GM03348 (cell line): ENCODE measurements at places on chromosomes 2 and 18.
A peak's percentile ranks its signal among the peaks of the same experiment; 100 is the strongest.

- no peak for DNase-seq
Observed at GRCh38 chr2:107012714-107013306, 126.8 kb upstream of the ST6GAL2 start.

DNA sequence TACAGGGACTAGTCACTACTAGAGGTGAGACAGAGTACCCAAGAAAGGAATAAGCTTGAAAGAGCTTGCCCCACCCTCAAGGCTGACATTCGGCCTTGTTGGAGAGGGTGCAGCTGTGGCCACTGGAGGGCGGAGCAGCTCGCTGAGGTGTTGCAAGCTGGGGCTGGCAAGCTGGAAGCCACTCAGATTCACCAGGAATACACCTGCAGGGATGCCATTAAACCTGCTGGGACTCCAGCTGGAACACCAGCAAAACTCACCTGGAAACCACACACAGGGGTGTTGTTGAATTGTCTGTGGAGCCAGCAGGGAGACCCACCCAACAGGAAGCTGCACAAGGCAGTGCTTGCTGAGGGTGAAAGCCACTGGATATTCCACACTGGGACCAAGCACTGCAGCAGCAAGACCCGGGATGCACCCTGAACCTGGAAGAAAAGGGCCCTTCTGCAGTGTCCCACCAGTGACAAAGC is 26.1 kb downstream of the KCTD18 start:
- peak; percentile 20 for DNase-seq

GRCh38 chr2:145596416-145596815 is 1076.5 kb upstream of the ZEB2 start:
- no peak for DNase-seq

DNA sequence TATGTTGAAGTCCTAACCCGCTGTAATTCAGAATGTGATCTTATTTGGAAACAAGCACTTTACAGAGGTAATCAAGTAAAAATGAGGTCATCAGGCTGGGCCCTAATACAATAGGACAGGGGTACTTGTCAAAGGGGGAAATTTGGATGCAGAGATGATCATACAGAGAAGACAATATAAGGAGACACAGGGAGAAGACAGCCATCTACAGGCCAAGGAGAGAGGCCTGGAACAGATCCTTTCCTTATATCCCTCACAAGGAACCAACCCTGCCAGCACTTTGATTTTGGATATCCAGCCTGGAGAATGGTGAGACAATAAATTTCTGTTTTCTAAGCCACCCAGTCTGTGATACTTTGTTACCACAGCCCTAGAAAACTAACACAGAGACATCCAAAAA is 104.3 kb downstream of the METTL4 start:
- no peak for DNase-seq

DNA sequence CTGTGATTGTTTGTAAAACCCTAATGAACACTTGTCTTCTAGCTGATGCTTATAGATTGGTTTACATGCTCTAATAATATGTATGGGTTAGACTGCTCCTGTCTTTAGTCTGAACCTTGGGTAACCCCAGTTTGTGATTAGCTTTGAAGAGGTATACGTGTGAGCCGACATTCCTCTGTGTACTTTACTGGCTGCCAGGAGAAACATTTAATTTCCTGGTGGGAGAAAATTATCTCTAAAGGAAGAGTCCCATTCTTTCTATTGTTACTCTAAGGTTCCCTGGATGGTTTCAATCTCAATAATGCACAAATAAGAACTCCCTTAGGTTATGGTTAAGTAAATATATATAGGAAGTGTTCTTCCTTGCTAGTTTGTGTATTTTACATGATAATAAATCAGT is 143.6 kb upstream of the ZSWIM2 start:
- DNase-seq, result no peak

GRCh38 chr2:205730191-205730590 is 47.9 kb downstream of the NRP2 start:
- no peak for DNase-seq
